Left renal pelvis (tissue), 4 donors: ENCODE measurements at places on chromosomes 12 and 14.
A peak's percentile ranks its signal among the peaks of the same experiment; 100 is the strongest.

- no peak for DNase-seq
These were observed 142.4 kb downstream of the OTOGL start for GRCh38 chr12:80241576-80242273.

- no peak for DNase-seq
These were observed 442 bp downstream of the FLVCR2 start for GRCh38 chr14:75578786-75579337.

DNA sequence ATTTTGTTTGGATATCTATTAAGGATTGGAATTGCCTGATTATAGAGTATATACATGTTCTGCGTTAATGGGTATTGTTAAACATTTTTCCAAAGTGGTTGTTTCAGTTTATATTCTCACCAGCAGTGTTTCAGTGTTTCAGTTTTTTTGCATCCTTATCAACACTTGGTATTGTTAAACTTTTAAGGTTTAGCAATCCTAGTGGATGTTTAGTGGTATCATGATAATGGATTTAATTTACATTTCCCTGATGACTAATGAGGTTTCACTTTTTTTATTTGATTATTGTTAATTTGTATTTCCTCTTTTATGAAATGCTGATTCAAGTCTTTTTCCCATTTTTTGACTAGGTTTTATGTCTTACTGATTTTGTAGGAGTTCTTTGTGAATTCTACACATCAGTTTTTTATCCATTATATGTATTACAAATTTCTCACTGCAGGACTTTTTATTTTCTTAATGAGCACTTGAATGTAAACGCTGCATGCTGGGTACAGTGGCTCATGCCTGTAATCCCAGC is 23.7 kb downstream of the YLPM1 start:
- no peak for DNase-seq

GRCh38 chr12:56122637-56123036 is 4.6 kb downstream of the ZC3H10 start:
- DNase-seq, result no peak

DNA sequence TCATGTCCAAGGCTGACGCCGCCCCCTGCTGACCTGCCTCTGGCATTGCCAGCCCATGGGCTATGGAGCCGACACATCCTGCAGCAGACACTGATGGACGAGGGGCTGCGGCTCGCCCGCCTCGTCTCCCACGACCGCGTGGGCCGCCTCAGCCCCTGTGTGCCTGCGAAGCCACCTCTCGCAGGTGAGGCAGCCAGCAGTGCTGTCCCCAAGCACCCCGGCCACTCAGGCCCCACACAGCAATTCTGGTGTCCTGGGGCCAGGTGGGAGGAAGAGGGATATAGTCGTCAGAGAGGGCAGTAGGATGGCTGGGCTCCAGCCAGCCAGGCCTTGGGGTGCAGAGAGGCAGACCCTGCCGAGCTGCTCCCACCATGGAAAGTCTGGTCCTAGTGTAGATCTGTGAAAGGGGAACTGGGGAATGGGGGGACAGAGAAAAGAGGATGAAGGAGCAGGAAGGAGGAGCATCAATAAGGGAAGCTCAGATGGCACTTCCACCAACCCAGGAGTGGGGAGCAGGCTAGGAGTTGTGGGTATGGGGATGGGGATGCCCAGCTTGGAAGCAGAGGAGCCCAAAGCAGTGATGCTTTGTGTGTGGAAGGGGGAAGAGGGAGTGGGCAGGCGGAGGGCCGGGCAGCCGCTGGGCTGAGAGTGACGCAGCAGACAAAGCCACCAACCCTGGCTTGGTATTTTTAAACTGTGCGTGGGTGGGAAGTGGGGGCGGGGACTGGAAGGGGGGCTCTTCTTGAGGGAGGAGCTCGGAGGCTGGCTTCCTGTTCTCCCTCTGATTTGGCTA is 4.7 kb downstream of the NAB2 start:
- peak; percentile 63 for DNase-seq

GRCh38 chr12:4034921-4035320 is 161.7 kb upstream of the PARP11 start:
- peak; percentile 66 for DNase-seq

DNA sequence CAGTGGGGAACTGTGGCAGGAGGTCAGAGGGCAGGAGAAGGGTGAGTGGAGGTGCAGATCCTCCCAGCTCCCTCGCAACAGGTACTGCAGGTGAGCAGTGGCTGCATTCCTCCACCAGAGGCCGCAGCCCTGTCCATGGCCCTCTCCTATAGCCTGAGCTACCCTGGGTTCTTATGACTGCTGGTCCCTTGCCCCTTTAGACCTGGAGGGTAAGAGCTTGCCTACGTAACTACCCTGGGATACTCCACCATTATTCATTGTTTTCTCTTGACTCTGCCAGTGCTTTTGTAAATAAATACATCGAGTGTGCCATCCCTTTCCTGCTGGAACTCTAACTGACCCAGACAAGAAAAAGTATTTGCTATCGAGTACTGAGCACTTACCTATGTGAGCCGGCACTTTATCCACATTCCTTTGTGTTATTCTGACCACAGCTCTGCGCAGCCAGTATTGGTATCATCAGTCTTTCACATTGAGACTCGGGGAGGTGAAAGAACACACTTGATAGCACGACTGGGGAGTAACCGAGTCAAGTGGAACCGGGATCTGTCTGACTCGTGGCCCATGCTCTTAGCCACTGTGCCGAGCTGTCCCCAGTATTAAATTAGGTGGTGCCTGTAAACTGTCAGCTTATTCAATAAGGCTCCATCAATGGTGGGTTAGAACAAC is 38.5 kb downstream of the LTBP2 start:
- no peak for DNase-seq

DNA sequence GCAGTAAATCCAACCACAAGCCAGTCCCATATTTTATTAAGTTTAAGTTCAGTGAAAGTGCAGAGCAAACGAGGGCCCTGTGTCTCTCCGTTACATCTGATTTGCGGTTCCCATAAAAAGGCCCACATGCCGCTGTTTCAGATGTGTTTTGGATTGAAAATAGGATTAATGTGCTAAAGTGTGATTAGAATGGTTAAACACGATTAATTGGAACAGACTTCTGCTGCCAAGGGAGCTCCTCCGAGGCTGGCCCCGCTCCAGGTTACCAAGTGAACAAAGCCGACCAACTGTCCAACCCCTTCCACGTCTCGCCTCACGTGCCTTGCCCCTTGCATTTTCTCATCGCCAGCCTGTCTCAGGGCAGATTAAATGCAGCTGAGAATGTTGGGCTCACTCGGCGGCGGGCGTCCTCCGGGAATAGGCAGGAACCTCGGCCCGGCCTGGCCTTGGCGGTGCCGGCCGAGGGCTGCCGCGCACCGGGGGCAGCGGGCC is 166.5 kb upstream of the GSC start:
- peak; percentile 65 for DNase-seq

DNA sequence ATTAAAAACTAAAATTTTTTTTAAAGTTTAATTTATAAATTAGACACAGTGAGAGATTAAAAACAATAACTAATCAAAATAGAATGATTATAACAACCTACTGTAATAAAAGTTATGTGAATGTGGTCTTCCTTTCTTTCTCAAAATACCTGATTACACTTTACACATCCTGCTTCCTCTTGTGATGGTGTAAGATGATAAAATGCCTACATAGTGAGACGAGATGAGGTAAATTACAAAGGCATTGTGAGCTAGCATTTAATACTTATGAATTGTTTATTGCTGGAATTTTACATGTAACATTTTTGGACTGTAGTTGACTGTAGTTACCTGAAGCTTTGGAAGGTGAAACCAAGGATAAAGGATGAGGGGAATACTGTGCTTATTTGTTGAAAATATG is 94.2 kb upstream of the CLEC14A start:
- no peak for DNase-seq

DNA sequence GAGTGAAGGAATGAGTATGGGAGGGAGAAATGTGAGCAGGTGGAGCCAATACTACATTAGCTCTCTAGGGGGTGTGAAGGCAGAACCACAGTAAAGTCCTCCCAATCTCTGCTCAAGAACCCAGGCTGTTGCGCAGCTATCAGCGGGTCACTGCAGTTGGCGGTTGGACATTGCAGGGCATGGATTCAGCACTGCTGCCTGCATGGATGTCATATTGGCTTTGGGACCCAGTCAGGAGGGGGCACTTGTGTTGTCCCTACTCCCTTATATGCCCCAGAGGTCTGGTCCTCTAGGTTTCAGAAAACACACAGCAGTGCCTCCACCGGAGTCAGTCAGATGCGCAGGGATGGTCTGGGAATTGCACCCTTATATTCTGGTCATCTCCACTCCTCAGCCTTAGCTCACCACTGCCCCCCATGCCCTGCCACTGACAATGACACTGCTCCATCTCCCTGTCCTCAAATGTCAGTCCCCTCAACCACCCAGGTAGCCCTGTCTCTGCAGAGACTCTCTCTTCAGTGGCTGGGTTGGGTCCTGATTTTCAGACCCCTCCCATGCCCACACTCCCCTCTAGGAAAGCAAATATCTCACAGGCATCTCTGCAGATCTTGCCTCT is 9.6 kb downstream of the ZDHHC22 start:
- DNase-seq, result no peak

DNA sequence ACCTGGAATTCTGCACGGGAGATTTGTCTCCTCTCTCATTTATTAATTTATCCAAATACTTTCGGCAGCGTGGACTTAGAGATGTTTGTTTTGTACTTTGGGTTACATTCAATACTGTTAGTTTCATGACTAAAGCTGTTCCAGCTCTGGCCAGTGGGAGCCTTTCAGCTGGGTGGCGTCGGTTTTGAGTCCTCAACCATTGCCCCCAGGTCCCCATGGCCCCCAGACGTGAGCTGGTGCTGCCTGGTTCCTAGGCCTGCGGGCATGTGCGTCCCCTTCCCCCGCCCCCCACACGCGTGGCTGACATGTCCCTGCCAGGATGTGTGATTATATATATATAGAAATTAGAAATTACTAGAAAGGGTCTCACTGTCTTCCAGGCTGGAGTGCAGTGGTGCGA is 48.2 kb downstream of the KIF26A start:
- no peak for DNase-seq

- no peak for DNase-seq
These were observed 28.4 kb upstream of the OR5AU1 start for GRCh38 chr14:21184254-21184653.

GRCh38 chr12:62599854-62600437 is 133.3 kb downstream of the MON2 start:
- no peak for DNase-seq

DNA sequence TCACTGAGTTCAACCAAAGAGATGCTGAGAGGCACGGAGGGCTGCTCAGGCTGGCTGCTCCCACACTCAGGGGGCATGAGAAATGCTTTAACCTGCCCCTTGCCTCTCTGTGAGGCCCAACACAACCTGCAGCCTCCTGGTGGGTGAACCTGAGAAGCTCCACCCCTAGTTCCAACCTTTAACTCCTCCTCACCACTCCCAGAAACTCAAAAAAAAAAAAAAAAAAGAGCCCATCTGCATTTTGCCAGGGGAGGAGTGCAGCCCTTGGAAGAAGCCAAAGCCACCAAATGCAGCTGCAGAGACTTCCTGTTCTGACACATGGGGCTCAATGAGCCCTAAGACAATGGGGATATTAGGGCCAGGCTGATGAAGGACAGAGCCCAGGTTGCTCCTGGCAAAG is 8.9 kb downstream of the KRT4 start:
- DNase-seq, result no peak

DNA sequence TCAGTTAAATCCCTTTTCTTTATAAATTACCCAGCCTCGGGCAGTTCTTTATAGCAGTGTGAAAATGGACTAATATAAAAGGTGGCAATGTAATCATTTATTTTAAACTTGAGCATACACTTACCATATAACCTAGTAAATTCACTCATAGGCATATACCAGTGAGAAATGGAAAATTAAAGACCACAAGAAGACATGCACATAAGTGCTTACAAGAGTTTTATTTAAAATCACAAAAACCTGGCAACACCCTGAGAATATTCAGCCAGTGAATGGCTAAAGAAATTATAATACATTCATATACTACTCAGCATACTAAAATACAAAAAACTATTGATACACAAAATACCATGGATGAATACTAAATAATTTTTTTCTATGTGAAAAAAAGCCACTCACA is 1017.5 kb upstream of the TMEM132C start:
- no peak for DNase-seq

- no peak for DNase-seq
These were observed 1276.6 kb upstream of the FLRT2 start for GRCh38 chr14:84253326-84253725.

DNA sequence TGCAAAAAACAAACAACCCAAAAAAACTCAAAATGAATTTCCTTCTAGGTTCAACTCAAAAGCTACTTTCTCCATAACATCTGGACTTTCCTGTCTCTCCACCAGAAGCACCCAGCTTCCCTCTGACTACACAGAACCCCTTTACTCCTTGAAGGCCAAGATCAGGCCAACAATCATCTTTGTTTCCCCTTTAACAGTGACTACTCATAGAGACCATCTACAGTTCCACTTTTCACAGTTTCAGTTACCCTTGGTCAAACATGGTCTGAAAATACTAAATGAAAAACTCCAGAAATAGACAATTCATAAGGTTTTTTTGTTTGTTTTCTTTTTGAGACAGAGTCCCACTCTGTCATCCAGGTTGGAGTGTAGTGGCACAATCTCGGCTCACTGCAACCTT is 11.8 kb downstream of the GCH1 start:
- DNase-seq, result no peak

DNA sequence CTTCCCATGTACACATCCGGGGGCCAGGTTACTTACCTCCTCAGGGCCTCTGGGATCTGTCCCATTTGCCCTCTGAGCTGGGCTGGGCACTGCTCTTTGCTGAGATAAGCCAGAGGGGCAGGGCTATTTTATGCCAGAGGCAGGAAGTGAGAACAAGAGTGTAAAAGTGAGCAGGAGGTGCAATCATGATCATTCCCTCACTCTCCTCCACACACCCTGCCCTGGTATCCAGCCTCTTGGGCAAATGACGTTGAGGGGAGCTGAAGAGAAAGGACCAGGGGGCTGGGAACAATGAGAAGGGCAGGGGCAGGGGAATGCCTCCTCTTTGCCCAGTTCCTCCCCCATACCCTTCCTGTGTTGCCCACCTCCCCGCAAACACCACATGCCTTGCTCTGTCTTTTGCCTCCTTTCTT is 4.2 kb downstream of the LPAR5 start:
- no peak for DNase-seq

- DNase-seq, result no peak
These were observed 316.6 kb downstream of the GLT1D1 start for GRCh38 chr12:129169928-129170327.

DNA sequence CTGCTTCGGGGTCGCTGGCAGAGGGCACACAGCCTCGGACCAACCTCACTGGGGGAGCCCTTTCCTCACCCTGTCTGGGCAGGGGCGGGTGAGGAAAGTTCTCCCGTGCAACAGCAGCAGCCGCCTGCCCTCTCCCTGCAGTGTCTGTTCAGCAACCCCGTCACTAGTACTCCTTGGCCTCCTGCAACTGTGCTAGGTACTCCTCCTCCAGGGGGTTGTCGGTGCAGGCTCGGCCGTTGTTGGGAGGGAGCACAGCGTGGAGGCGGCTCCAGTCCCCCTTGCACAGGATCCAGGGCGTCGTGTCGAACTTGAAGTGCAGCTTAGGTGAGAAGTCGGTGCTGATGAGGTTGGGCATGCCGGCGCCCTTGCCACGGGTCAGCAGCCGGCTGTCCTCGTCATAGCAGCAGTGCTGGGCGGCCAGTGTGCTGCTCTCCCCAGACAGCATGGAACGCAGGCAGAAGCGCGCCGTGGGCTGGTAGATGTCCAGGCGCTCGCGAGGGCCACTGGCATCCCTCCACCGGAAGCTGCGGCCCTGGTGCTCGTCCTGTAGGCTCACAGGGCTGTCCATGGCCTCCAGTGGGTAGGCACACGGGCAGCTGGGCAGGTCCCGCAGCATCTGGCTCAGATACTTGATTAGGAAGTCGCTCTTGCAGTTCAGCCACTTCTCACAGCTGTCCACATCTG is 17.7 kb downstream of the AHSA1 start:
- no peak for DNase-seq

- no peak for DNase-seq
These were observed 35.9 kb downstream of the CD9 start for GRCh38 chr12:6235906-6236640.
